Stimulated activated CD4-positive, alpha-beta T cell treated with anti-CD3 and anti-CD28 coated beads, Interleukin-15, amount 100 ng/mL, for 24 hours (primary cell): ENCODE measurements at places on chromosomes 1 and 21.

DNA sequence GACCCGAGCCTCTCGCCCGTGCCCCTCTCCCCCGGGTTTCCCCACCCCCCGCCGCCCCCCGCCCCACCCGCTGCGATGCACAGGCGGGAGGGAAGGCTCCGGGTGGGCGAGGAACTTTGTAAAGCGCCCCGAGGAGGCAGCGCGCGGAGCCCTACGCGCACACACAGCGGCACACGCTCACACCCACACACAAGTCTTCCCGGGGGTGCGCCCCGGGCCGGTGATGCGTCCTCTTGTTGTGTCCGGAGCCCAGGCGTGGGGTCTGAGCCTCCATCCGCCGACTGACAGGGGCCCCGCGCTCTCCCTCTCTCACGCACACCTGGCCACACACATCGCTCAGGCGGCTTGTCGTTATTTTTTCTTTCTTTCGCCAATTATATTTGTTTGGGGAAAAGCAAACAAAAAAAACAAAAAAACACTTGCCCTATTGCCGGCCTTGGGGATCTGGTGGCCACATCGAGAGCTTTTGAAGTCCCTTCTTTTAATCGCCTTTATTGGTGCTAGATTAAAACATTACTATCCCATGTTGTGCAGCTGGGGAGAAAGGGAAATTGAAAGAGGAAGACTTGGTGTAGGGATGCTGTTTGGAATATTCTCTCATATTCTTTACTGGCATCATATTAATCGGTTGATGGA lies 770 bp downstream of the NTNG1 start:
- peak; percentile 35 for DNase-seq

GRCh38 chr21:42581993-42582786 lies 68.5 kb downstream of the SLC37A1 start:
- DNase-seq: no peak

GRCh38 chr1:5473268-5473667 lies 519.0 kb downstream of the NPHP4 start:
- DNase-seq: no peak

DNA sequence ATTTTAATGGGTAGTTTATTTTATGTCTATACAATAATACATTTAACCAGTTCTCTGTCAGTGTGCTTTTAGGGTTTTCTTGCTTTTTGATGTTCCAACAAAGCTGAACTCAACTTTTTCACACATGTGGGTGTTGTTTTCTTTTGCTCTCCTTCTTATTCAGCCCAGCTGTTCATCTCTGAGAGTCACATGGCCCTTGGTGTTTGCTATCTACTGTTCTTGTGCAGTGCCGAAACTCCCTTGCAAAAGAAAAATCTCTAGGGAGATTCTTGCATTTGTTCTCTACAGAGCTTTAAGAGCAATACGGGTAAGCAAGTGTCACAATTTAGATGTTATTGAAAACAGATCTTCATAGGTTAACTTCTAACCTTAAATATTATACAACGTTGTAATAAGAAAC lies 281.1 kb upstream of the CXADR start:
- no peak for DNase-seq

DNA sequence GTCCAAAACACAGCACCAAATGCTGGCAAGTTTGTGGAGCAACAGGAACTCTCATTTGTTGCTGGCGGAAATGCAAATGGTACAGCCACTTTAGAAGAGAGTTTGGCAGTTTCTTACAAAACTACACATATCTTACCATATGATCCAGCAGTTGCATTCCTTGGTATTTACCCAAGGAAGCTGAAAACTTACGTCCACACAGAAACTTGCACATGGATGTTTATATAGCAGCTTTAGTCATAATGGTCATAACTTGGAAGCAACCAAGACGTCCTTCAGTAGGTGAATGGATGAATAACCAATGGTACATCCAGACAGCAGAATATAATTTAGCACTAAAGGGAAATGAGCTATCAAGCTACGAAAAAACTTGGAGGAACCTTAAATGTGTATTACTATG lies 66.4 kb downstream of the MARK1 start:
- DNase-seq: no peak

- DNase-seq: peak; percentile 94
Measured at GRCh38 chr1:93878889-93879586, at the start of gene DNTTIP2. DNTTIP2 (minus strand) TSS chr1:93879206; CDS start chr1:93879148, 58 bp downstream.
